ENCODE measurements at places on chromosomes 6 and 20.

GRCh38 chr6:126376682-126377081 lies 36.8 kb downstream of the CENPW start:
- no peak for DNase-seq

- no peak for DNase-seq
These were observed 21.2 kb downstream of the PTPRK start for GRCh38 chr6:128499079-128499731.

- no peak for DNase-seq
These were observed 46.5 kb upstream of the SHLD1 start for GRCh38 chr20:5703681-5704101.

DNA sequence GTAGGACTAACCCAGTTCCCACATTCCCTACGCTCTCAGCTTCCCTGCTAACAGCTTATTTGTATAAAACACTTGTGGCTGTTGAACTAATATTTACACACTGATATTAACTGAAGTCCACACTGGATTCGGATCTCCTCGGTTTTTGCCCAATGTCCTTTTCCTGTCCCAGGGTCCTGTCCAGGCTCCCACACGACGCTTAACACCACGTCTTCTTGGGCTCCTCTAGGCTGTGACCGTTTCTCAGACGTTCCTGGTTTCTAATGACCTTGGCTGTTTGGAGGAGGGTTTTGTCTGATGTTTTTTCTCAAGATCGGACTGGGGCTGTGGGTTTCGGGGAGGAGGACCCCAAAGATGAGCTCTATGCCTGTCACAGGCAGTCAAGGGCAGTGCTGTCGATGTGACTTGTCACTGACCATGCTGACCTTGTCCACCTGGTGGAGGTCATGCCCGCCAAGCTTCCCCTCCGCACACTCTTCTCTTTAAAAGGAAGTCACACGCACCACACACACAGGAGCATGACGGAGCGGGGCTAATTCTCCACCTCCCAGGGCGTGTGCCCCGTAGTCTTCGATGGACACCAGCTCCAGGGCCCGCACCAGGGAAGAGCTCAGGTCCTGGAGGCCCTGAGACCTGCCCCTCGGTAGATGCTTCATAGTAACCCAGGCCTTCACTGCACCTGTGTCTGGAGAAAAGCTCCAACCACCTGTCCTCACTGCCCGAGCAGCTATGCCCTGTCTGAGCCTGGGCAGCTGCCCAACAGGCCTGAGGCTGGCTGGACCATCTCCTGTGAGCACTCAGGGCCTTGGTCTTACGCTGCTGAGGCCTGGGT lies 72.0 kb downstream of the TTLL2 start:
- DNase-seq = no peak

DNA sequence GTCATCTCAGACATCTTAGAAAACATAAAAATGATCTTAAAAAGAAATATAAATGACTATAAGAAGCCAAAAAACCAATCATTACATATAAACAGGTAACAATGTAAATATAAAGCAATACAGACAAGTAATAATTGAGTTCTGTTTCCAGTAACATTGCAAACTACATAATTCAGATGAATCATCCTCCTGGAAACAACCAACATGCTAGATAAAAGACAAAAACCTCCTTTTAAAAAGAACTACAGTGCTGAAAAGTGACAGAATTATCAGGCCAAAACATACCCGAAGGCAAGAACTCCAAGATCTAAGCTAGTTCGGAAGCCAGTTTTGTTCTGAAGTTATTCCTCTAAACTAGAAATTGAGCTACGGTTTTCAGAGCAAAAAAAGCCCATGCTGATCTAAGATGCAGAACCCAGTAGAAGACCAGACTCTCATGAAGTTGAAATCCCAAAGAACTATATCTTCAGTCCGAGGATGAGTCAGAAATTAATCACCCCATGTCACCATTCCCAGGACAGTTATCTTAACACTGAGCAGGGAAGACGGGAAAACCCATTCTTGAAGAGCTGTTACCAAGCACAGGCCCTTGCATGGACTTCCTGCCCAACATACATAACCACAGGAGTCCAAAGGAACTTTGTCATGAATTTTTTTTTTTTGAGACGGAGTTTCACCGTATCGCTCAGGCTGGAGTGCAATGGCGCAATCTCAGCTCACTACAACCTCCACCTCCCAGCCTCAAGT lies 9.8 kb downstream of the PGM3 start:
- peak; percentile 28 for DNase-seq

- DNase-seq = no peak
These were observed 6.0 kb upstream of the TGM2 start for GRCh38 chr20:38170826-38171674.

GRCh38 chr6:6943421-6943820 lies 164.3 kb upstream of the RREB1 start:
- no peak for DNase-seq

- DNase-seq = no peak
These were observed 613.9 kb upstream of the ARID1B start for GRCh38 chr6:156163311-156163710.

GRCh38 chr20:46145713-46146112 lies 27.6 kb downstream of the CD40 start:
- DNase-seq = no peak

- no peak for DNase-seq
These were observed 114.5 kb upstream of the SLC22A16 start for GRCh38 chr6:110590821-110591351.

- DNase-seq = no peak
These were observed 2.6 kb upstream of the VNN2 start for GRCh38 chr6:132760256-132760655.

GRCh38 chr6:151089978-151090377 lies 149.8 kb upstream of the AKAP12 start:
- no peak for DNase-seq

GRCh38 chr6:13024616-13025015 lies 303.7 kb downstream of the TBC1D7 start:
- no peak for DNase-seq

Measured in omental fat pad (tissue), 4 donors.